ENCODE measurements at places on chromosomes 12 and 14.

DNA sequence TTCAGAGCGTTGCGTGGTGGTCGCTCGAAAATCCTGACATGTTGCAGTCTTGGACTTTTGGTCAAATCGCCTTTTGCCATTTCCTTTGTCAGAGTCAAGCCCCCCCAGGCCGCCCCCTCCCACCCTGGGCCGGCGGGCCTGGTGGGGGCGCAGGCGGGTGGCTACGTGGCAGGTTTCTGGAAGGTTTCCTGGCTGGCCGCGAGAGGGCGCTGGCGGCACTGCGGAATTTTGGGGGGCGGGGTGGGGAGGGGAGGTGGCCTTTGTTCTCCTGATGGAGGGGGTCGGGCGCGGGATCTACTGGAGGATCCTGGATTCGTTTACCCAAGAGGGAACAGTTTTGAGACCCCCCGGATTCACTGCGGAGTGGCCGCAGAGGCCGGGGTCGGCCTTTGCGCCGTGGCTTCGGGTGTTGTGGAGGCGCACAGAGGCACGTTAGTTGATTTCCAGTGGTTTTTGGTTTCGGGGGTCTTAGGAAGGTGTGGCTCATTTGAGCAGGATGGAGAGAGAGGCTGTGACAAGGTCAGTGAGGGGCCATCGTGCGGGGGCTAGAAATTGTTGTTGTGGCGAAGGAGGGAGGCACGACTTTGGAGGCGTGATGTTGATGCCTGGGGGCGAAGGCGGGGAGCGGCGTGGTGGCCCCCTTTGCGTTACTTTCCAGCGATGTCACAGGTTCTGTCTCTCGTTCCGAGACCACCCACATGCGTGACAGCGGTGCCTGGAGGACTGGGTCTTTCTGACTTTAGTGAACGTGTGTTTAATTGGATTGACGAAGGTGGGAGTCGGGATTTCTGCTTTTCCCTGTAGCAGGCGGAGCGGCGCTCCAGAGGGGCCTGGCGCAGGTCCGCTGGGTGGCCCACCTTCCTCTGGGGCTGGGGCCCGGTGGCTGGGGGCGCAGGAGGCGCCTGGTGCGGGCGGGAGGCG is 1.4 kb downstream of the MEG3 start:
- DNase-seq = no peak

DNA sequence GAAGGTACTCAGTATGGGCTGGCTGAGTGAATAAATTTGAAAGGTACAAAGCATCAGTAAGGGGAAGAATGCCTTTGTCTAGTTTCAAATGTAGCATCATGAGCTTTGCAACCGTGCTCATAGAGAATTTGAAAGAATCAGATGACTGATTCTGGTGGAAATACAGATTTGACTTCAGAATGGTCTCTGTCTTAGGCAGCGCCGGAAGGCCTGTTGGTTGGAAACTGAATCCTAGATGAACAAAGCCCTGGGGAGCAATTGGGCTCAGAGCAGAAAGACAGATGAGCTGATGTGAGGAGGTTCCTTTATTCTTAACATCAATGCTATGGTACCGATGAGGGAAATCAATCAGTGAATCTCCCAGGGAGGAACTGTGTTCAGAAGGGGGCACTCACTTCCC is 137.3 kb downstream of the SNAPC1 start:
- DNase-seq = no peak

- no peak for DNase-seq
Observed at GRCh38 chr12:96177013-96177412, 17.2 kb upstream of the ELK3 start.

- no peak for DNase-seq
Observed at GRCh38 chr12:71558445-71558844, 105.2 kb downstream of the ZFC3H1 start.

GRCh38 chr12:45988264-45988663 is 2.1 kb downstream of the SCAF11 start:
- no peak for DNase-seq

DNA sequence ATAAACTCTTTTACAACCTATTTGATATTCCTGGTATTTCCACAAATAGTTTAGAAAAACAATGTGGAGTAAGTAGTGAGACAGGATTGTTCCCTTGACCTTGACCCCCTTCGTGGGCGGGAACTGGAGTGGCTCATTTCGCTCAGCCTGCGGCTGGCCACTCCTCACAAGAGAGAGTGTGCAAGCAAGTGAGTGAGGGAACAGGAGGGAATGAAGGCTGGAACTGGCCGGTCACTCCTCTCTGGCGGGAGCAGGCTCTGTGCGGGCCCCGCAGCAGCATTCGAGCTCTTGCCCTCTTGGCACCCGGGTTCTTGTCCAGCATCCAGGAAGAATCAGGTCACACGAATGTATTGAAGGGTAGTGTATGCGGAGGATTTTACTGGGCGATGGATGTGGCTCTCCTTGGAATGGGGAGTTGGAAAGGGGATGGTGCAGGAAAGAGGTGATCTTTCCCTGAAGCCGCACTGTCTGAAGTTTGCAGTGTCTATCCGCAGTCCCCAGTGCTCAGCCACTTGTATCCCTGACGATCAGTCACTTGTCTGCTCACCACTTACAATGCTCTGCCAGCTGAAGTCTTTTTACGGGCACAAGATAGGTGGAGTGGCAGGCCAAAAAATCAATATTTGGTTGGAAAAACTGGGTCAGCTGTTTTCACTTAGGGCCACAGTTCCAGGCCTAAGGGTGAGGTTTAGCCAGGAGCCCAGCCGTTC is 28.0 kb upstream of the TXNRD1 start:
- DNase-seq = no peak

- DNase-seq = no peak
Observed at GRCh38 chr14:93333631-93334103, 831 bp upstream of the BTBD7 start.

DNA sequence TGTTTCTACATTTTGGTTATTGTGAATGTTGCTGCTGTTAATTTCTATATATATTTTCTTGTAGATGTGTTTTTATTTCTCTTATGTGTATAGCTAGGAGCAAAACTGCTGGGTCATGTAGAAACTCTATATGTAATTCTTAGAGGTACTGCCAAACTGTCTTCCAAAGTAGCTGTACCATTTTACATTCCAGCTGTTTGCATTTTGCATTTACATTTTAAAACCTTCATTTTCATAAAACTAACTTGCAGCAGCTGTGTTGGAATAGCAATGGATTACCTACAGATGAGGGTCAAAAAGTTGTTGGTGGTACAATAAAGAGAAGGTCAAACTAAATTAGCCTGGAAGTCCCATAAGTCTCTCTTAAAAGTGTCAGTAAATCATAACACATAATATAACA is 1109.7 kb downstream of the FLRT2 start:
- DNase-seq = no peak

DNA sequence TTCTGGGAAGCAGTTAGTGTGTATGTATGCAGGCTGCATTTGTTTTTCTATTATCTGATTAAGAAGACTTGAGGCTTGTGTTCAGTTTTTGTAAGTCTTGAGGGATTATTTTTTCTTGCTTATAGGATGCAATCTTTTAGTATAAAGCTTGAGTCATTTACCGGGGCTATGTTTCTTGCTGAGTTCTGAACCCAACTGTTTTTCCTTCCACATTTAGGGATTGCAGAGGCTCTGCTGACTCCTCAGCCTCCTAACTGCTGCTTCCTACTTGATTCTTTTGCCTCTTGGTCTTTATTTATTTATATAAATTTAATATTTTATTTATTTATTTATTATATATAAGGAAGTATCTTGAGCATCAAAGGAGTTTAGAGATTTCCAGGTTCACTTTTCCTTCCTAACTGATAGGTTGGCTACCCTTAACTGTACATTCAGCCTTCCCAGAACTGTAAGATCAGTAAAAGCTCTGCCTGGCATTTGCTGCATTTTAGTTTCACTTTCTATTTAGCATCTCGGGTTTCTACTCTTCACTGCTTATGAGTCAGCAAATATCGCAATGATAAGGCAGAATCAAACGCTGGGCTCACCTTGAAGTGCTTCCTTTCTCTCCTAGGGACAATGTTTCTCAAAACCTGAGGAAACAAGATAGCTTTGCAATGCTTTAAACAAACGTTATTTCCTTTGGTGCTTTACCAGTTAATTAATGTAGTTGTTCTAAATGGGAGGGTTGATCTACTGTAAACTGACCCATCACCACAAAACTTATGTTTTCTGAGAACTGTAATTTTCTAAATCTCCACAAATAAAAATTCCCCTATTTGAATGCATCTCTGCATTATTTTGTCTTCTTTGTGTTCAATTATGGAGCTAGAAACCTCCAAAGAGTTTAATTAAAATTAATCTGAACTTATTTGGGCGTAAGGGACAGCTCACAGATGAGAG is 1183.7 kb upstream of the TMEM132C start:
- peak; percentile 54 for DNase-seq

GRCh38 chr12:2813214-2814185 is 1.0 kb downstream of the ITFG2 start:
- peak; percentile 41 for DNase-seq

GRCh38 chr12:2904260-2904659 is 13.6 kb downstream of the TULP3 start:
- no peak for DNase-seq

DNA sequence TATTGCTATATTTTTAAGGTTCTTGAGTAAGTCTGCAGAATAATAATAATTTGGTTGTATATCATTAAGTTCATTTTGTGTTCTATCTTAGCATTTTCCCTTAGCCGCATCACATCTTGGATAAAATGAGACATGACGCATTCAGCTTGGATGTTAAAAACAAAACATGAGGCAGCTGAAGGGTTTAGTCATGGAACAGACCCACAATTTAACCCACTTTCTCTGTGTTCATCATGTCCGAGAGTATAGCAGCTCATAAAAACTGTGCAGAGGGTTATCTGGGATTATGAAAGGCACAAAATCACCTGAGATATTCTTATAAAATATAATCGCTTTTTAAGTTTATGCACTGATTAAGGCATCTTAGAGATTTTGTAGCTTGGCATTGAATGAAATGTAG is 219.3 kb downstream of the TRHDE start:
- DNase-seq = no peak

GRCh38 chr14:29410581-29410980 is 517.1 kb downstream of the PRKD1 start:
- DNase-seq = no peak
